ENCODE measurements at places on chromosomes 2 and 18. TPM values are rescaled to one million over a fixed set of nuclear protein-coding genes. Genes with fewer than 3 reads are reported as not detected.

Gene CD8B2
- total RNA-seq, result not detected

Gene ARHGAP15
- not detected for total RNA-seq

Gene HTR2B
- total RNA-seq, result 9.8 TPM

Gene ARHGAP28
- total RNA-seq, result 13.4 TPM

Gene TLX2
- 0.58 TPM for total RNA-seq
